ENCODE measurements at places on chromosomes 4 and X.

- no peak for DNase-seq
These were observed 6.9 kb downstream of the PDE6B start for GRCh38 chr4:632196-632790.

DNA sequence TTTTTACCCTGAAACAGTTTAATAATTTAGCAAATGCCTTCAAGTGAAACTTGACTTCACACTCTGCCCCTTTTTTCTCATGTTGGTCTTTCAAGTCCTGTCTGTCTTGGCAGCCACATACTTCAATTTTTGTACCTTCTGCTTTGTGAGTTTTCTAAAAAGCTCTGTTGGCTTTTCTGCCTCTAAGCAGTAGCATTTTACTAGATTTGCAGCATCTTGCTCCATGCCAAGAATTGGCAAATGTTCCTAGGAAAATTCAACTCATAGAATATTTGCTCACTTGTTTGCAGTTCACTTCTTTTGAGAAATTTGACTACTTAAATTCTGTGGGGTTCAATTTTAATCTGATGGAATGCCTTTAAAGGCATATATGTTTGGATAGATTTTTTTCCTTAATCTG lies 59.2 kb downstream of the FAM47A start:
- DNase-seq = no peak

- no peak for DNase-seq
These were observed 22.1 kb downstream of the NELFA start for GRCh38 chr4:1986578-1987210.

DNA sequence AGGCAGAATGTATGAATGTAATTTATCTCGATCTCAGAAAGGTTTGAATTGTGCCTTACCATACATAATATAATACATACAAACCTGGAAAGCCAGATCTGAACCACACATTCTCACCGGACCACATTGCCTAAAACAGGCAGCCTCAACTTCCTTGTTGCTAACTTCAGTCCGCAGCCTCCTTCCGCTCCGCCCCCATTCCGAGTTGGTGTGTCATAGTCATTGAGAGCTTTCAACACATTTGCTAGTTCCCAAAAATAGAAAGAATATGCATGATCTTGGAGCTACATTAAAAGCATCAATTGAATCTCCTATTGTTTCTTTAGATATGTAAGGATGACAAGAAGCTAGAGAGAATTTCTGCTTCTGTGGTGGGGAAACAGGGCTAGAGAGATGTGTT lies 127.2 kb downstream of the ARHGEF9 start:
- no peak for DNase-seq

DNA sequence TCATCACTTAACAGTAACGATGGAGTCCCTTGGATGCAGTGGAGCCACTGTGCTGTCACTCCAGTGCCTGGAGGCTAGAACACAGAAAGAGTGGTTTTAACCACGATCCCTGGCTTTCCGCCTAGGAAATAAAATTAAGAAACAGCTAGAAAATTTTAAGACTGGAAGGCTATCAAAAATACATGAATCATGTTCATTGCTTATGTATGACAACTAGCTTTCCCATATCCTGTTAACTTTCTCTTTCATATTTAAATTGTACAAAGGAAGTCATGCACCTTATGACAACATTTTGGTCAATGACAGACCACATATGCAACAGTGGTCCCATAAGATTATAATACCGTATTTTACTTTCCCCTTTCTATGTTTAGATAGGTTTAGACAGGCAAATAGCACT lies 115.1 kb downstream of the GALNTL6 start:
- DNase-seq = no peak

GRCh38 chrX:39726771-39727170 lies 371.0 kb downstream of the BCOR start:
- DNase-seq = no peak

DNA sequence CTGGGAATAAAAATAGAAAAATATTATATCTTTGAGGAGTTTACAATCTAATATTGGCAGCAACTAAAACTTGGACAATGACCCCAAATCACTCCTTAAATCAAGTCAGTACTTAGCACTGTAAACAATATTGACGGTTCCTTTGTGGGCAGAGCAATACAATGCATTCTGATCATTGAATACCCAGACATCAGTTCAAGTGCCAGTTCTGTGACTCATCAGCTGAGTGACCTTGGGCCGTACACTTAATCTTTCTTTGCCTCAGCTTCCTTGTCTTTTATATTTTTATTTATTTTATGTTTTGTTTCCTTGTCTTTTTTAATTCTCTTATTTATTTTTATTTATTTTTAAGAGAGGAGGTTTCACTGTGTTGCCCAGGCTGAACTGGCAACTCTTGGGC lies 112.2 kb upstream of the ANXA3 start:
- no peak for DNase-seq

DNA sequence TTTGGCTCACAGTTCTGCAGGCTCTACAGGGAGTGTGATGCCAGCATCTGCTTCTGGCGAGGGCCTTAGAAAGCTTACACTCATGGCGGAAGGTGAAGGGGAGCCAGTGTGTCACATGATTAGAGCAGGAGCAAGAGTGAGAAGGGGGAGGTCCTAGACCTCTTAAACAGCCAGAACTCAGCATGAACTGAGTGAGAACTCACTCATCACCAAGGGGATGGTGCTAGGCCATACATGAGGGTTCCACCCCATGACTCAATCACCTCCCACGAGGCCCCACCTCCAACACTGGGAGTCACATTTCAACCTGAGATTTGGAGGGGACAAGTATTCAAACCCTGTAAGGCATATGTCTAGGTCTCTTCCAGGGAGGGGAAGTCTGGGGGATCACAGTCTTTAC lies 33.4 kb downstream of the SPRY1 start:
- DNase-seq = no peak

DNA sequence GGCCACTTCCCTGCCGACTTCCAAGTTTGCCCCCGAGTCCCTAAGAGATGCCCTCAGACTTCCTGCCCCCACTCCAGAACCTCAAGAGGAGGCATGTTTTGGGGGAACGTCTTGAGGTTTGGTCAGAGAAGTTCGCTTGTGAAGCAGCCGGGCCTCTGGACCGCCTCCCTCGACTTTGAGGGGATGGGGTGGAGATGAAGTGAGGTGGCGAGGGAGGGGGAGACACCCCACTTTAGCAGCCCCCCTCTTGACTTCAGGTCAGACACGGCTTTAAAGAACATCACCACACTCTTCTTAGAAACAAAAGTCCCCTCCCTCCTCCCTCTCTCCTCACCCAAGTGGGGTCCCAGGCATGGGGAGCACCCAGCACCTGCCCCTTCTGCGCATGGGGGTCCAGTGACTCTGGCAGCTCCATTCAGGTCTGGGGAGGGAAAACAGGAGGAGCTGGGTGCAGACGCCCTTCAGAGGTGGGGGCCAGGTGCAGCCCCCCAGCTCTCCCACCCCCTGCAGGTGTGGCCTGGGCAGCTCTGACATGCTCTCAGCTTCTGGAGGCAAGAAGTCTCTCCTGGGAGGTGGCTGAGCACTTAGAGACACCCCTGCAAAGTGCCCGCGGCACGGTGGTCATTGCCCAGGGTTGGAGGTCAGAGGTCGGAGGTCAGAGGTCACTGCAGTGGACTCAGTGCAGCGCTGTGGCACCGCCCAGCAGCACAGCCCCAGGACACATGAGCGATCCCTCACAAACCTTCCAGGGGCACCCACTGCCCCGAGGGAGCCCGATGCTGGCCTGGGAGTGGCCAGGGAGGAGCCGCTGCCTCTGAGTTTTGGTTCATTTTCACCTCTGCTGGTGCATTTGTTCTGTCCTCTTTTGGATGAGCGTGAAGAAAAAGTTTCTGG lies 108.8 kb downstream of the CPZ start:
- no peak for DNase-seq

- no peak for DNase-seq
These were observed 457 bp downstream of the TFE3 start for GRCh38 chrX:49042581-49043219.

GRCh38 chr4:78068481-78068880 lies 11.4 kb downstream of the FRAS1 start:
- DNase-seq = no peak

DNA sequence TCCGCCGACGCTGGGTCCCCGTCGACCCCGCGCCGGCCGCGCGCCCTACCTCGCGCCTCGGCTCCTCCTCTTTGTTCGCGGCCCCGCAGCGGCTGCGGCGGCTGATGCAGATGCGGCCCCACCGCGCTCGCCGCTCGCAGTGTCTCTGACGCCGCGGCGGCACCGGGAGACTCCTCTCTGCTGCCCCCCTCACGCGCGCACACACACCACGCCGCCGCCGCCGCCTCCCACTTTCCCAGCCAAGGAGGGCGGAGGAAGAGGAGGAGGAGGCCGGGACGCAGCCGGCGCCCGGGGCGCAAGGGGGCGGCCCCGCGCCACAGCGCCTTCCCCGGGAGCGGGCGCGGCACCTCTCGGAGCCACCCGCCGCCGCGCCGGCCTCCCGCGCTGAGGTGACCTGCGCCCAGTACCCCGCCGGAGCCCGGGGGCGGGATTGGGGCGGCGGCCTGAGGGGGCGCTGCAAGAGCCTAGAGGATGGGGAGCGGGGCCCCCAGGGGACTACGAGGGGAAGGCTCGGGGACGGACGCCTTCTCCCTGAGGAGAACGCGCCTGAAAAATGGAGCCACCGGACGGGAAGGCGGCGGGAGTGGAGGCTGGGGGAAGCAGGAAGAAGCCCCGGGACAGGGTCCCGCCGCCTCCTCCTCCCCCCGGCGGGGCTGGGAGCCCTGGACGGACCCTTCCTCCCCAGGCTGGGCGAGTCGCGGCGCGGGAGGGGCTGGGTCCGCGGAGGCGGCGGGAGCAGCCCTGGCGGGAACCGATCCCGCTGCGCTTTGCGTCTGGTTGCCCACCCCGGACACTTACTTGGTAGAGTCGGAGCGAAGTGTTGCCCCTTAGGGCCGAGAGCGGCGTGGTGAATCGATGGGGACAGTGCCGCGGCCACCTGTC lies at the start of gene SH3RF1:
Gene SH3RF1, minus strand, starts transcription at position 147 of the 882 bp plus-strand sequence. CDS start 1,744 bp downstream, outside the sequence.
- peak; percentile 19 for DNase-seq

DNA sequence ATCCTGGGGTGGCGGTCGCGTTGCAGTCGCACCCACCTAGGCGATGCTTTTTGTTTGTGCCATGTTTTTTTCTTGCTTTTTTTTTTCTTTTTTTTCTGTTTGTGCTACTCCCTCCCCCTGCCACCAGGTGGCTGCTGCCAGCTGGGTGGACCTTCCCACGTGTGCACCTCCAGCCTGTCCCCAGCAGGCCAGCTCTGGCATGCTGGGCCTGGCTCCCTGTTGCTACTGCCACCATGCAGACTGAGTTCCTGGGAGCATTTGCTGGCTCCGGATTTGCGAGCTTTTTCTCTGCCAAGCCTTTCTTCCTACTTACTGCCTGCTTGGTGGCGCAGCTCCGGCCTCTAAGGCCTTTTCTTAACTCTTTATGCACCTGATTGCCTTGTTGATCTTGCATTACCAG lies 161.2 kb upstream of the WDFY3 start:
- no peak for DNase-seq

- DNase-seq = no peak
These were observed 39.7 kb downstream of the TRIM61 start for GRCh38 chr4:164937576-164938270.

DNA sequence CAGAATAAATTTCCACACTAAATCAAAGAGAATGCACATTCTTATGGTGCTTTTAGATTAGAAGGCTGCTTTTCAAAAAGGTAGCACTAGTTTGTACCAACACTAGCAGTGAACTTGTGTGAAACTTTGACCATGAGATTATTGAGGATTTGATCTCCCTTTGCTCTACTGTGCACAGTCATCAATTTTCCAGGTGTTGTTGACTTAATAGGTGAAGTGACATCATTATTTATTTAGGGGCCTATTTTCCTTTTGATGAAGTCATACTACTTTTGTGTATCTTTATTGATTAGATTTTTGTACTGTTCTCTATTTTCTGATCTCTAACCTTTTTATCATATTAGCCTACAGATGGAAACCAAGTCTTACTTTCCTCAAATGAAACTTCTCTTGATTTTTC lies 507.9 kb upstream of the LCORL start:
- DNase-seq = no peak

DNA sequence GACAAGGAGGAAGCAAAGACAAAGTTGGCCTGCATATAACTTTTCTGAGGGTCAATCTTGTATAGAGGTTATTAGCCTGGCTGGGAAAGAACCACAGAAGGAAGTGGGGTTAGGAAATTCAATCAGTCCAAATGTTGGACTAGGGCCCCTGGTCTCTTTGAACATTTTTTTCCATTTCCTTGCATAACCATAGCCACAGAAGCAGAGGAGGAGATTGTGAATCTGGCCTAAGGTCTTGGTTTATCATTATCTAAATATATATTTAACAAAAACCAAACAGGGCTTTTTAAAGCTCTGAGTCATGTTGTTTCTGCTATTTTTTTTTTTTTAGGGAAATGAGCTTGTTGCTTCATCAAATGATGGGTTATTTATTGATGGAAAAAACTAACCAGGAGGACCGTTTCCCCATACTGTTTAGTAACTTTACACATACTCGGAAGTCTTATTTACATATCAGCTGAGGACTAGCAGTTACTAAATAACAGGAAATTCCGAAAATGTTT lies 97.7 kb upstream of the ACSL4 start:
- DNase-seq = no peak

- peak; percentile 71 for DNase-seq
These were observed 31.6 kb upstream of the IRAK1 start for GRCh38 chrX:154051201-154051810.

GRCh38 chrX:121802881-121803412 lies 755.5 kb downstream of the GLUD2 start:
- no peak for DNase-seq

- DNase-seq = no peak
These were observed 81.0 kb upstream of the HUWE1 start for GRCh38 chrX:53767544-53767943.

DNA sequence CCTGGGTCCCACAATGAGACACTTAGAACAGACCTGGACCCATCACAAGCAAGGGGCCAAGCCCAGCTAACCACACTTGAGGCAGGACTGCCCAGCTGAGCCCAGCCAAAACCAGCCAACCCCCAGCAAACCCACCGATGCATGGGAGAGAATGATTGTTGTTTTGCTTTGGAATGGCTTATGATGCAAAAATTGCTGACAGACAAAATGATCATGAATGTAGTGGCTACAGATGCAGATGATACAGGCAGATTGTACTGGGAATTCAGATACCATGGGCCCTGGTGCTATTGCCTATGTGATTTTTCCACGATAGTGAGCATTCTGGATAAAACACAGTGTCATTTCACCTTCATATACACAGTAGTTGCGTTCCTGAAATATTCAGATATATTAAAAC lies 9.0 kb upstream of the ZCCHC4 start:
- DNase-seq = no peak

DNA sequence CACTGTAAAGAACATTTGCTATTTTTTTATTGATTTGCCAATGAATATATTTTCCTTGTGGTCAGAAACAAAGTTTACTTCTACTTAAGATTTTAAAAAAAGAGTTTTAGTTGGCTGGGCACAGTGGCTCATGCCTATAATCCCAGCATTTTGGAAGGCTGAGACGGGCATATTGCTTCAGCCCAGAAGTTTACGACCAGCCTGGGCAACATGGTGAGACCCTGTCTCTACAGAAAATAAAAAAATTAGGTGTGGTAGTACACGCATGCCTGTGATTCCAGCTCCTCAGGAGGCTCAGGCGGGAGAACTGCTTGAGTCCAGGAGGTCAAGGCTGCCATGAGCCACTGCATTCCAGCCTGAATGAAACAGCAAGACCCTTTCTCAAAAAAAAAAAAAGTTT lies 36.8 kb downstream of the LRP2BP start:
- DNase-seq = no peak

- no peak for DNase-seq
These were observed 6.8 kb downstream of the BGN start for GRCh38 chrX:153501530-153501929.

Data from CD4-positive, alpha-beta T cell treated with Interleukin-12 subunit alpha and Interleukin-12 subunit beta, for 1 hour (primary cell).